Bronchus fibroblast of lung (primary cell): ENCODE measurements at places on chromosomes 2 and 18. TPM values are rescaled to one million over a fixed set of nuclear protein-coding genes. Genes with fewer than 3 reads are reported as not detected.

Gene GCG
- not detected in 2 replicates for total RNA-seq

Gene TFCP2L1
- total RNA-seq = under 0.01 TPM in 1 of 2 replicates, not detected in the other

Gene KCNE4
- total RNA-seq = 1.9 and 2.0 TPM in 2 replicates

Gene LRRFIP1
- total RNA-seq = 34.5 and 38.5 TPM in 2 replicates

Gene NFATC1
- 2.5 and 2.7 TPM in 2 replicates for total RNA-seq

Gene DSC3
- 0.17 and 0.30 TPM in 2 replicates for total RNA-seq

Gene VSNL1
- total RNA-seq = 0.17 and 1.0 TPM in 2 replicates

Gene ATF2
- total RNA-seq = 14.5 and 16.9 TPM in 2 replicates

Gene BOLA3
- total RNA-seq = 89.8 and 129 TPM in 2 replicates
